ENCODE measurements at places on chromosomes 1 and 21. TPM values are rescaled to one million over a fixed set of nuclear protein-coding genes. Genes with fewer than 3 reads are reported as not detected.
A peak's percentile ranks its signal among the peaks of the same experiment; 100 is the strongest.

- no peaks in the 10 kb centered on the region for H3K36me3 ChIP-seq
- no peak for DNase-seq
- H3K4me1 ChIP-seq = no peaks in the 10 kb centered on the region
- no peak overlapping the region for H3K4me3 ChIP-seq
- H3K27me3 ChIP-seq = no peaks in the 10 kb centered on the region
Observed at GRCh38 chr1:204112876-204113730, 38.7 kb downstream of the ETNK2 start.

DNA sequence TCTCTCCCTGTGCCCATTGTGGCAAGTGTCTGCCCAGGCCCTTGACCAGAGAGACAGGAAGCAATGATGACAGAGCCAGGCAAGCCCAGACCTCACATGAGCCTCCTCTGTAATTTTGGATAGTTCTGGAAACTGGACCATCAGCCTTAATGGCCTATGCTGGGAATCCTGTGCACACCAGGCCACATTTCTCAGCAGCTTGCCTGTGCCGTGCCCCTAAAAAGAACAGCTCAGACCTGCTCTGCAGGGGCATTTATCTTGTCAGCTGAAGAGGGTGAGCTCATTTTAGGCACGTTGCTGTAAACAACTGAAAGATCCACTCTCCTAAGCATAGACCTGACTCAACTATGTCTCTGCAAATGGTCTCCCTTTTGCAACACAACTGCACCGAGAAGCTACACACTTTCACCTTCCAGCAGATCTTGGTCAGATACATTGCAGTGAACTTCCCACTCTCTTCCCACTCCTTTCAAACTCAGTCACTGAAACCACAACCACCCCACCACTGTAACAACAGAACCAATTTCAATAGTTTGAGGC is 53.5 kb upstream of the BACH1 start:
- no peaks in the 10 kb centered on the region for H3K36me3 ChIP-seq
- H3K27ac ChIP-seq = no peak overlapping the region
- H3K4me3 ChIP-seq = no peak overlapping the region
- H3K27me3 ChIP-seq = no peaks in the 10 kb centered on the region

DNA sequence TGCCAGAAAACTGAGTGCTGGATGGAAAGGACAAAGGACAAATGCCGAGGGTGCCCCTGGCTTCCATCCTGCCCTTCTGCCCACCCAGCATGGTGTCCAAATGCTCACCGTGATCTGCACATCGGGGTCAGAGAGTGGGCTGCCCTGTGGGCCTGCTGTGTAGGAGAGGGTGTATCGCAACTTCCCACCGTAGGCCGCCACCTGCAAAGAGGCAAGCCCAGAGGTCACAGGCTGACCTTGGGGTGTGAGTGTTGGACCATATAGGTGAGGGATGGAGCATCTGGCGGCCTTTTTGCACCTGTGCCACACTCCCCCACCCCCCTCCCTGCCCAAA is 53.5 kb downstream of the LDLRAD2 start:
- H3K27me3 ChIP-seq = no peaks in the 10 kb centered on the region
- peaks cover 14% of the 10 kb centered on the region for H3K4me1 ChIP-seq
- H3K4me3 ChIP-seq = no peak overlapping the region
- H3K36me3 ChIP-seq = peaks cover 80% of the 10 kb centered on the region
- no peak for DNase-seq

DNA sequence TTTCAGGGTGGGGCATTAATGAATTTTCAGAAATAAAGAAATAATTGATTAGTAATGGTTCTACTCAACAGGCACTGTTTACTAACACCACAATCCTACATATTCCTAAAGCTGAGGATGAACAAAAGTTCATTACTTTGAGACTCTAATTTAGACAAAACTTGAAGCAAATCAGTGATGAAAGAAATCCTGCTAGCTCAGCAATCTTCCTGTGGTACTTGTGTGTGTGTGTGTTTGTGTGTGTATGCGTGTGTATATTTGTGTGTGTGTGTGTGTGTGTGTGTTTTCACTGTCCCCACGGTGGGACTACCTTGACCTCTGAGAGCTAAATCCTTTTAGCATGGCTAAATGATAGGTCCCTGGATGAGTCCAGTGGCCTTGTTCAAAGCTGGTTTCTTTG is 48.5 kb upstream of the RAB3GAP2 start:
- H3K36me3 ChIP-seq = no peaks in the 10 kb centered on the region
- H3K27ac ChIP-seq = no peak overlapping the region
- no peak overlapping the region for H3K4me3 ChIP-seq
- H3K4me1 ChIP-seq = peaks cover 4% of the 10 kb centered on the region
- no peaks in the 10 kb centered on the region for H3K27me3 ChIP-seq

GRCh38 chr1:218904416-218904815 is 269.3 kb upstream of the LYPLAL1 start:
- no peak for DNase-seq
- H3K27ac ChIP-seq = no peak overlapping the region
- no peaks in the 10 kb centered on the region for H3K36me3 ChIP-seq

DNA sequence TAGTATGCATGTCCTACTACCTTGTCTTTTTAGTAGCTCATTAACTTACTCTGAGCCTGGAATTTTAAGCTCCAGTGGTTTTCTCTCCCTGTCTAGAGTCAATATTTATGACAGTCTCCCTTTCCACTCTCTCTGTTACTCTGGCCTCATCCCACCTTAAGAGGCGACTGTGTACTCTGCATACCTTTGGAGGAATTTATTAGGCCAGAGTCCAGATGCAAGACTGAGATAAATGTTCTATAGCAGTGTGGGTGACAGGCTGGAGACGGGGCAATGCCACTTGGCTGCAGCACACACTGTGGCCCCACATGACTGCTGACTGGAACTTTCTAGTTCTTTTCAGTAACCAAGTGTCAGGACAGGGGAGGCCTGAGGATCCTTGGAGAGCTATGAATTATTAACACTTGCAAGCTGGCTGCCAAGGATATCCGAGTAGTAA is 4.1 kb upstream of the PDZK1 start:
- H3K4me3 ChIP-seq = no peak overlapping the region
- DNase-seq = no peak
- H3K27me3 ChIP-seq = no peaks in the 10 kb centered on the region
- no peaks in the 10 kb centered on the region for H3K4me1 ChIP-seq
- H3K36me3 ChIP-seq = no peaks in the 10 kb centered on the region
- H3K27ac ChIP-seq = no peak overlapping the region

- H3K27ac ChIP-seq = no peak overlapping the region
- no peaks in the 10 kb centered on the region for H3K27me3 ChIP-seq
- no peak for DNase-seq
Observed at GRCh38 chr1:222784916-222785315, 29.9 kb upstream of the DISP1 start.

DNA sequence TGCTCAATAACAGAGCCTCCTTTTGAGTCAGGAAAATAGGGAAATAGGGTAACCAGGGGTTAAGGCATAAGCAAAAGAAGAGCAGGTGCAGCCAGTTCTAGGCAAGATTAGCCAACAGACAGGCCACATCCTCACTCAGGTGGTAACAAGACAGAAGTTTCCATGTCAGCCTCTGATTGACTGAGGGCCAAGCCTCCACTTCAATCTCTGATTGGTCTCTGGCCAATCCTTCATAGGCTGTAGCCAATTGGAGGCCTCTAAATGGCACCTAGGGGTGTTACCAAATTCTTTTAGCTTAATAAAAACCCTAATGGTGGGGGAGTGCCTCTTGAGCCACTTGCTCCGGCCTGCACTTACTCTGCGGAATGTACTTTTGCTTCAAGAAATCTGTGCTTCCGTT is 37.2 kb downstream of the LACTBL1 start:
- no peak for DNase-seq

DNA sequence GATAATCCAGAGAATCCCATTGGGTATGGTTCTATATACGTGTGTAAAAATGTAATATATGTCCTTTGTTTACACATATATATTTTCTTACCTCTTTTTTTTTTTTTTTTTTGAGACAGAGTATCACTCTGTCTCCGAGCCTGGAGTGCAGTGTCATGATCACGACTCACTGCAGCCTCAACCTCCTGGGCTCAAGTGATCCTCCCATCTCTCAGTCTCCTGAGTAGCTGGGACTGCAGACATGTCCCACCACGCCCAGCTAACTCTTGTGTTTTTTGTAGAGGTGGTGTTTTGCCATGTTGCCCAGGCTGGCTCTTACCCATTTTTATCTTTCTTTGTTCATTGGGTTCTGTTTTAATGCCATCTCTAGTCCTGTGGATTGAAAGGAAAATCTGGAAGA is 59.5 kb downstream of the ZBTB17 start:
- DNase-seq = no peak
- H3K4me3 ChIP-seq = no peak overlapping the region
- peak overlapping the region; percentile 42 for H3K27ac ChIP-seq
- H3K4me1 ChIP-seq = no peaks in the 10 kb centered on the region
- H3K36me3 ChIP-seq = peaks cover 52% of the 10 kb centered on the region

The ROR1 gene
- total RNA-seq = 40.8 TPM

The ITGB3BP gene
- total RNA-seq = 5.0 TPM

The INAVA gene
- total RNA-seq = not detected
